ENCODE measurements at places on chromosomes 2 and 18.

DNA sequence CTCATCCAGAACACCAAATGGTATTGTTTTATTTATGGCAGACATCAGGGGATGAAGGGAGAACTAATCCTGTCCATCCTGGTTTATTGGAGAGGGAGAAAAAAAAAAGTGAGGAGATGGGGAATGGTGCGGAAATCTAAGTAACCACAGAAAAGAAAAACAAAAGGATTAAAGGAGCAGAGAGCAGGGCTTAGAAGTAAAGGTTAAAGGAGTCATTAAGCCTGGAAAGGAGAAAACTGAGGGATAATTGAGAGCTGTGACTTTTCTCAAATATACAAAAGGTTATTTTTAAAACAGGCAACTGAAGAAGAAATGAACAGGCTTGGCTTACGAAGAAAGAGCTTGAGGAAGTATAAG, 127.2 kb upstream of the PPP1CB start:
- DNase-seq = no peak

- no peak for DNase-seq
Observed at GRCh38 chr2:227473122-227473461, 1.1 kb downstream of the AGFG1 start.

DNA sequence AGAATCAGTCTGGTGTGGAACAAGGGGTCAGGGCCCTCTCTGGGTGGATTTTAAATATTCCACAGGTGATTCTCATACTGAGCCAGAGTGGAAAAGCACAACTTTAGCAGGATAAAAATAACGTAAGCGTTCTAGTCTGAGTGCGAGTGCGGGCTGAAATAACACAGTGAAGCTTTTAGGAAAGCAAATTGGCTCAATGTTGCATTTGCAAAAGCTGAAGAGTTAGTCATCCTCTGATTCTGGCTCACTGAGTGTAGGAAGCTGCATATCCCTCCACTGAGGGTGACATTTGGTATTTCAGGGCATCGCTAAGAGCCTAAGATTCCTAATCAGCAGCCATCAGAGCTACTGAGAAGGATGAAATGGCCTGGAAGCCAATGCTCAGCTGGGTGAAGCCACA, 134.7 kb downstream of the RIF1 start:
- no peak for DNase-seq

DNA sequence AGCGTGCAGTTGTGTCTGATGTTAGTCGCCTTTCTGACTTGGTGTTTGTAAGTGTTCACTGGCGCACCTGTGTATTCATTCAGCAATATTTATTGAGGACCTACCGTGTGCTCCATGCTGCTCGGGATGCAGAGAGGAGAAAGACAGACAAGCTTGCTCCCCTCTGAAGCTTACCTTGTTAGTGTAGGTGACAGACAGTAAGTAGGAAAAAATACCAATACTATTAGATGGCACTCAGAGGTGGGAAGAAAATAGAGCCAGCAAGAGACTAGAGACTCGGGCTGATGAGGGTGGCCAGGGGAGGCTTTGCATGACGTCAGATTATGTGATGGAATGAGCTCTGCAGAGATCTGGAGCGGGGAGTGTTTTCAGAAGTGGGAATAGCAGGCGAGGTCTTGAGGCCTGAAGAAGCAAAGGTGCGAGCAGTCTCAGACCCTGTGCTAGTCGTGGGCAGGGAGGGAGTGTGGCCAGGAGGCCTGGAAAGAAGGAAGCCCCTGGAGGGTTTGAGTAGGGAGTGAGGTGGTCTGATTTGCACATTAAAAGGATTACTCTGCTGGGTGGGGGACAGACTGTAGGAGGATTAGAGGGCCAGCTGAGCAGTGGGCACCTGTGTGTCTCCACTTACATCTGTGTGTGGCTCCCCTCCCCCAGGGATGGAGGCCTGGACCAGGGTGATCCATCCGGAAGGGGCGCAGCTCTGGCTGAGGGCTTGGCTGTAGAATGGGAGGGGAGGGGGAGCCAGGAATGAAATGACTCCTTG, 11.8 kb downstream of the MTCL1 start:
- no peak for DNase-seq

DNA sequence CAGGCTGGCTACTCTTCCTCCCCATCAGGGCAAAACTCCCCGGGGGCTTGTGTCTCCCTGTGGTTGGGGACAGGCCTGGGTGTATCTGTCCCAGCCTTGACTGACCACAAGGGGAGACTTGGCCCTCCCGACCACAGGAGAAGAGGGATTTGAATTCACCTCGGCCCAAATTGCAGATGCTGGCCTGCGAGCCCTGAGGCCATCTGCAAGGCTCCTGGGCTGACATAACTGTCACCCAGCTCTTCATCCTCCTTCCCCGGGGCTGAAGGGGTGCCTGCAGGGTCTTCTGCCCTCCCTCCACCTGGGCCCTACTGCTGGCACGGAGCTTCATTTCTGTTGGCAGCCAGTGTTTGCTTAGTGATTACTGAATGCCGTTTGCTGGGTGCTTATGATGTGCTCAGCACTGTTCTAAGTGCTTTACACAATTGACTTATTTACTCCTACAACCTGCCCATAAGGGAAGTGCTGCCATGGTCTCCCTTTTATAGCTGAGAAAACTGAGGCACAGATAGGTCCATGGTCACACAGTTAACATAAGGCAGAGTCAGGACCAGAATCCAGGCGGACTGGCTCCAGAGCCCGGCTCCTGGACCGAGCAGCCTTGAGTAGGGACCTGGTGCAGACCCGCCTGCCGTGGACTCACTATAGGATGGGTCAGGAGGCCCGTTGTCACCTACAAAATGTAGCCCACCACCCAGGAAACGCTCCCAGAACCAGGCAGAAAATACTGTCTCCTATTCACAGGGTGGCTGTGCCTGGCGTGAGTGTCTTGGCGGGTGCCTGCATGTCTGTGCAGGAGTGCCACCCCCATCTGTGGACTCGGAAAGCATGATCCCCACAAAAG, 18.9 kb downstream of the STEAP3 start:
- DNase-seq = no peak

GRCh38 chr2:10879624-10880585, 31.8 kb upstream of the KCNF1 start:
- DNase-seq = no peak

- DNase-seq = no peak
Observed at GRCh38 chr2:53994818-53995808, 24.3 kb upstream of the PSME4 start.

DNA sequence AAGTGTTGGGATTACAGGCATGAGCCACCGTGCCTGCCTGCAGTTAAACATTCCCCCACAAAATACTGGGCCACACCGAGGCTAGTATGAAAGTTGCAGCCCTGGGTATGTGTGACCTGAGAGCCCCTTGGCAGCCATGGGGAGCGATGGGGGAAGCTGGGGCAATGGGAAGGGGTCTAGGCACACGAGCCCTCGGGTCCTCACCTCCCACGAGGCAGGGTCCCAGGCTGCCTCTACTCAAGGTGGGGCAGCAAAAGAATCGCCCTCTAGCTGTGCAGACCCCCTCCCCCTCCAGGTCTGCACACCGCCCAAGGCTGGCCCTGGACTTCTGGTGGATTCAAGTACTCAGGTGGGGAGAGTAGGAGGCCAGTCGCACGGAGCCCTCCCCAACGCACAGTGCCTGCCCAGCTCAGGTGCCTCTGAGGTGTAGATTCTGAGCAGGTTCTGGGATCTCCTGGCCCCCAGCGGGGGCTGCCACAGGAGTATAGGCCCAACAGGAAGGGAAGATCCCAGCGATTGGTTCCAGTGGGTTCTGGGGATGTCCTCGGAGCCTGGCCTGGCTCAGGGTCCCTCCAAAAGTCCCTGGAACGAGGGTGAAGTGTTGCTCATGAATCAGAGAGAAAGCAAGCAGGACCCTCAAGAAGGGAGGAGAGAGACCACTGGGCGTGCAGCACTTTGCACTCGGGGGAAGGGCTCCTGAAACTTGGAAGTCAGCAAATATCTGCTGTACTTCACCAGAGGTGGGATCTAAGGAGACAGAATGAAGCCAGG, 2.6 kb downstream of the GPR35 start:
- no peak for DNase-seq

GRCh38 chr2:207405150-207405549, 124.6 kb upstream of the CREB1 start:
- DNase-seq = no peak

GRCh38 chr2:168935810-168936581, 34.9 kb downstream of the G6PC2 start:
- DNase-seq = no peak

DNA sequence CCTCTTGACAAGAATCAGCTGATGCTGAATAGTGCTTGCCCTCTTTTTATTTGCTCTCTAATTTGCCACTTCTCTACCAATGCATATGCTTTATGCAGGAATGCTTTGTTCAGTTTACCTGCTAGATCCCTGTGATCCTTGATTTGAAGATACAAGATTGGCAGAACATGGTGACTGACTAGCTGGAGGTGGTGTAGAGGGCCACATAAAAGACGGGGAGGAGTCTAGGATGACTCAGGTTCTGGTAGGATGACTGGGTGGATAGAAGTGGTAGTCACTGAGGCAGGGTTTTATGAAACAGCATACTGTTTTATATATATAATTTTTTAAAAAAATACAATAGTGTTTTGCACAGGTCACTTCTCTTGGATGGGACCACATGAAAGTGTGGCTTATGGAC, 6.3 kb upstream of the ADGRF3 start:
- DNase-seq = no peak

DNA sequence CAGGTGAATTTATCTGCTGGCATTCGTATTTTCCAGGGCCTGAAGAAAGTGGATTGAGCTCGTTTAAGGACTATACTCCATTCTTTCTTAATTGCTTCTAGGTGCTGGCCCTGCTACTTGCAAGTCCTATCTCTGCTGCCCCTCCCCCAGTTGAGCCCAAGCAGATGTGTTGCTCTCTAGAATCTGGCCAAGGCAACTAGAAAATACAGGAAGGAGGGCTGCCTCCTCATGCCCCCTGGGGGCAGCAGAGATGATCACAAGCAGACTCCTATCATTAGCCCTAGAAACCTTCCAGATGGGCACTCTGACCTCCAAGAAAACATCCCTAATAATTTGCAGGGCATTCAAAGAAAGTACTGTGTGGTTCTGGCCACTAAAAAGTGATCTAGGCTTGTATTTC, 72.5 kb upstream of the CYP26B1 start:
- no peak for DNase-seq

- DNase-seq = no peak
Observed at GRCh38 chr18:69469444-69469919, 68.8 kb downstream of the DOK6 start.

GRCh38 chr18:49534846-49535601, 26.8 kb upstream of the LIPG start:
- DNase-seq = no peak

DNA sequence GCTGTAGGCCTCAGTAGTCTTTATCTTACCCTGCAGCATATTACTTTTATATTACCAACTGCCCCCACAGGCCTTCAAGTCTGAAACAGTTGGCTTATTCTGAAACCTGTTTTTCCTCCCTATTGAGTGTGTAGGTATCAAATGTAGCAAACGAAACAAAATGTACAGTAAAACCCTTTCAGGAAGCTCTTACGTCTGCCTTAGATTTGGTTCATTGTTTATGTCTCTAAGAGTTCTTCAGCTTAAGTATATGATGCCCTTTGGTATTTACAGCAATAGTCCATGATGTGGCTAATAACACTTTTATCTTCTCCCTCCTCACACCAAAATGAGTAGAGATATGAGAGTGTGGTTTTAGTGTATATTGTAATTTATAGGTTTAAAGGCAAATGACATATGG, 108.8 kb downstream of the DOCK10 start:
- no peak for DNase-seq

- DNase-seq = no peak
Observed at GRCh38 chr2:71555798-71556454, 102.6 kb downstream of the DYSF start.

GRCh38 chr2:177038787-177039484, 173.7 kb upstream of the HNRNPA3 start:
- DNase-seq = no peak

DNA sequence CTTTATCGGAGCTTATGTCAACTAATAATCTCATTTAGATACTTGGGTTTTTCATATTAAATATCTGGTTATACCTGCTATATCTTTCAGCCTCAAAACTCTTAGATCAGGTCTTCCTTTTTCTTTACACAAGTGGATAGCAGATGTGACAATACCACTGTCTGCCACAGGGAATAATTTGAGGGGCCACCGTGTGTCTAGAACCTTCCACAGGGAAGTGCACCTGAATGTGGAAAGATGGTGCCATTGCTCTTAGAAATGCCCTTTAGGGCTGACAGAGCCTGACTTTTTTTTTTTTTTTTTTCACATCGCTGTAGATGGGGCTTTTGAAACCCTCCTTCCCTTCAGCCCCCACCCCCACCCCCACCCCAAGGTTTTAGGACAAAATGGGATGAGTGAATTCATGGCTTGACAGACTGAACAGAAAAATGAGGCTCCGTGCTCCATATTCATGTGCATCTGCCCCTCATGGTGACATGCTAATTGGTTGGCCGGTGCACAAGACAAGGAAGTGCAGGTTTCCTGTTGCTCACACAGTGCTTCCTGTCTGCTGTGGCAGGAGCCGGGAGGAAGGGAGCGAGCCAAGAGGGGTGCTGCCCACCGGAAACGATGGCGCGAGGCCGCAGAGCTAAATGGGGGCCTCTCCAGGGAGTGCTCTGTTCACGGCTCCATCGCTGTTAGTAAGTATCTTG, 246.0 kb downstream of the LDLRAD4 start:
- DNase-seq = peak; percentile 50

DNA sequence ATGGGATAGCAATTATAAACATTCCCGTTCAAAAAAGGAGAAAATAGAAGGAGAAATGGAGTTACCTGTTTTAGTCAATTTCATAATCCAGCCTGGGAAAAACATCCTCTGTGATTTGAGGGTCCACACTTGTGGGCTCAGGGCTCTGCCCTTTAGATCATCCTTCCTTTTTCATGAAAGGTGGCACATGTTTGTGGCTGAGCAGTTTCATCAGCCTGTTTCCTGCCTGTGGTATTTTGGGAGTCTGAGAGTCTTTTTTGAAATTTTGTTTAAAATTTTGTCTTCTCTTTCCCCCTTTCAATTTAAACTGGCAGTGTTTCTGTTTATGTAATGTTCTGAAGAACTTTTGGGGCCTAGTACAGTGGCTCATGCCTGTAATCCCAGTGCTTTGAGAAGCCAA, 84.0 kb downstream of the KIAA1328 start:
- DNase-seq = no peak

Data from stimulated activated CD8-positive, alpha-beta memory T cell treated with anti-CD3 and anti-CD28 coated beads, Interleukin-12 subunit alpha, Interleukin-12 subunit beta, amount 100 ng/mL, for 4 hours (primary cell).